ENCODE measurements at places on chromosomes 7 and 10.

- DNase-seq = no peak
Observed at GRCh38 chr7:136685501-136686173, 182.8 kb upstream of the CHRM2 start.

GRCh38 chr10:11335881-11336430 is 275.5 kb downstream of the USP6NL start:
- no peak for DNase-seq

DNA sequence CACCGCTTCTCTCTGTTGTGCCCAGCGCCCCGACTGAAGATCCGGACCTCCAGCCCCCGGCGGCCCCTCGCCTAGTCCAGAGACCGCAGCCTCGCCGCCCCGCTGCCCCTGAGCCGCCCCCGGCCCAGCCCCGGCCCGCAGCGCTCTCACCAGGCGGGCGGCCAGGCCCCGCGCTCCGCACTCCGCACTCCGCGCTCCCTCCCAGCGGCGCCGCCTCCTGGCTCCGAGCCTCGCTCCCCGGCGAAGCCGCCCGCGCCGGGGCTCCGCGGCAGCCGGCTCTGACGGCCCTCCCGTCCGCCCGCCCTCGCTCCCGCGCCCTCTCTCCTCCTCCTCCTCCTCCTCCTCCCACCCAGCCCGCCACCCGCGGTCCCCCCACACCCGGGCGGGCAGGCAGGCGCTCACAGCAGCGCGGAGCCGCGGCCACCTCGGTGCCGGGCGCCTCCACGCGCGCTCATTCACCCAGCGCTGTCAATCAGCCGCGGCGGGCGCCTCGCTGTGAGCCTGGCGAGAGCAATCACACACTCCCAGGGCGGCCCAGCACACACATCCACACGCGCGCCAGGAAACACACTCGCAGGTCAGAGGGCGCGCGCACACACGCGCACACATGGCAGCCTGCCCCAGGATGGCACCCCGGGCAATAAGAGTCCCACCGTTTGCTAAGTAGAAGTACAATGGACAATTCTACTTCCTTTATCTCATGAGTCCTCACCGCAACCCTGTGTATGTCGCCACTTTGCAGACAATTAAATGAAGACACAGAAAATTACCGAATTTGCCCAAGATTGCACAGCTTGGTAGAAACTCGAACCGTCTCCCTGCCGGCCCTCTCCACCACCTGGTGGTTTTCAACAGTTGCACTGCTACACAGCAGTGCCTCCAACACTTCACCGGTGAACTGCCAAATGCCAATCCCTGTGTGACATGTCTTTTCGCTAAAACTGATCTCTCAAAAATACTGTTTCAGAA is at the start of gene PRRT4:
TSS of gene PRRT4 (minus strand) at position 280 of the 969 bp plus-strand sequence.
- DNase-seq = peak; percentile 40

GRCh38 chr10:98125940-98126631 is 8.4 kb upstream of the R3HCC1L start:
- DNase-seq = no peak

GRCh38 chr10:1559311-1559710 is 178.0 kb downstream of the ADARB2 start:
- DNase-seq = no peak

DNA sequence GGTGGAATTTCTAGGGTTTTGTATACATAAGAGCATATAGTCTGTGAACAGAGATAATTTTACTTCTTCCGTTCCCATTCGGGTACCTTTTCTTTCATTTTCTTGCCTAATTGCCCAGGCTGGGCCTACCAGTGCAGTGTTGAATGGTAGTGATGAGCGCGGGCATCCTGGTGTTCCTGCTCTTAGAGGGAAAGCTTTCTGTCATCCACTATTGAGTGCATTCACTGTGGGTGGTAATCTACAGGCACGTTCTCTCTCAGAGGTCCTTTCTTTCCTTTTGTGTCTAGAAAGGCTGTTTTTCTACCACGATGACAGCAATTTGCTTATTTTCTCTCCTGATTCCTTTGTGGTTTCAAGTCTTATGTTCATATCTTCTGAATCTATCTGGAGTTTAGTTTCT is 65.0 kb downstream of the INPP5A start:
- DNase-seq = no peak

All from NCI-H1694 (cell line).